ENCODE measurements at places on chromosomes 16 and 17.
A peak's percentile ranks its signal among the peaks of the same experiment; 100 is the strongest.

DNA sequence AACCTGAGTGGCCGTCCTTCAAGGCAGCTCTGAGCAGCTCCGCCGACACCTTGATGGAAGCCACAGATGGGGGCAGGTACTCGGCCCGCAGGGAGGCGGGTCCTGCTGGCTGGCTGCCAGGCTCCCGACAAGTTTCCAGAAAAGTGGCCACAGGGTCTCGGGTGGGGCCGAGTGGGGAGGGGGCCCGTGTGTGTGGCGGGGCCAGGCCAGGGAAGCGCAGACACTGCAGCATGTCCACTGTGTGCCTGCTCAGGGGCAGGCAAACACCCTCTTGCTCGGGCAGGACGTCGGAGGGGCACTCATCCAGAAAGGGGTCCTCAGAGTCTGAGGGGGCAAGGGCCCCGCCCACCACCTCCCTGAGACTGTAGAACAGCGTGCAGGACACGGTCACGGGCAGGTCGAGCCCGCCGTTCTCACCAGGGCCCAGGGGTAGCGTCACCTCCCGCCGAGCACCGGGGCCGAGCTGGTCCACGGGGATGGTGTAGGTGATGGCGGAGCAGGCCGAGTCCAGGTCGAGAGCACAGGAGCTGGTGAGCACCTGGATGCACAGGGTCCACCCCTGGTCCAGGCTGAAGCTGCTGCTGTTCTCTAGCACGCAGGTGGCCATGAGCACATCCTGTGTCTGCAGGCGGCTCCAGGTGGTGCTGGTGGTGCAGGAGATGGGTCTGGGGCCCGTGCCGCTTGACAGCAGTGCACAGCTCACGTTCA, 5.1 kb downstream of the FAAP100 start:
- no peak for DNase-seq

DNA sequence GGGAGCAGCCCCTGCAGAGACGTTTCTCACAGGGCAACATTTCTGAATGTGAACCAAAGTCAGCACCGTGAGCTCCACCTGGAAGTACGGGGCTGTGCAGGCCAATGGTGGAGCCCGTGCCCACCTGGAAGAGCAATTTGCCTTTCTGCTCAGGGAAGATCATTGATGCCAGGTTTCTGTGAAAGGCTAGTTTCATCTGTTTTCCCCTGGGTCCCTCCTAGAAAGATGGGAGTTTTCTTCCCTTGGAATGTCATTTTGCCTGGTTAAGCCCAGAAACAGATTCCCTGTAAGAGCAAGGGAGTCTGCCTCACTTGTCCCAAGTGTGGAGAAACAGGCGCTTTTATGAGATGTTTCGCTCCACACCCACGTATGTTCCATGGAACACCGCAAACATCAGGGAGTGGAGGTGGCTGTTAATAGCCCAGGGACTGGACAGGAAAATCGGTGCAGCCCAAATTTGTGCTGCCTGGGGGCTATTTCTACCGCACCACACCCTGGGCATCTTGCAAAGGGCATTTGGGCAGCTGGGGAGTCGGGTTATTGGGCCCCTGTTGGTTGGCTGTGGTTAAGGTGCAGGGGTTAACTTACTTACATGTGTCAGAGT, 2.6 kb downstream of the SLC6A4 start:
- no peak for DNase-seq

- DNase-seq: no peak
Measured at GRCh38 chr17:31654936-31655335, 204.1 kb downstream of the COPRS start.

DNA sequence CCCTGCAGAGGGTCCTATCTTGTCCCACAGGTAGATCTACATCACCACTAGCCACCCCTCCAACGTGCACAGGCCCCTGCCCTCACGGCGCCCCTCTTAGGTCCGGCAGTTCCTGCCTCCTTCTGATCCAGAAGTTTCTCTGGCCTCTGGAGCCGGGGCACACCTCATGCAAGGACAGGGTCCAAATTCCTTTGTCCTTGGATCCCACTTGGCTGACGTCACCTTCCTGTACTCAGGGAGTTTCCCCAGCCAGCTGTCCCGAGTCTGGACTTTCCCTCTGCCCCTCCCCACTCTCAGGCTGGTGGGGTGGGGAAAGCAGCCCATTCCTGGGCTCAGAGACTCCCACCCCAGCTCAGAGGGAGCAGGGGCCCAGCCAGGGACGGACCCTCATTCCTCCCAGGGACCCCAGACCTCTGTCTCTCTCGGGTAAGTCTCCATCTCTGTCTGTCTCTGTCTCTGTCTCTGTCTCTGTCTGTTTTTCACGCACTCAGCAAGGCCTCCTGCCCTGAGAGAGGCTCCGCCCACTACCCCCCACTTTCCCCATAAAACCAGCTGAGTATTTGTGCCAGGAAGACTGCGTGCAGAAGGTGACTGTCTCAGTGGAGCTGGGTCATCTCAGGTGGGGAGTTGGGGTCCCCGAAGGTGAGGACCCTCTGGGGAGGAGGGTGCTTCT, at the start of gene IL32:
TSS of gene IL32 (plus strand) at position 572 of the 673 bp plus-strand sequence. CDS start 172 bp downstream, outside the sequence.
- peak; percentile 77 for DNase-seq

- no peak for DNase-seq
Measured at GRCh38 chr16:64370112-64370511, 751.8 kb downstream of the CDH11 start.

DNA sequence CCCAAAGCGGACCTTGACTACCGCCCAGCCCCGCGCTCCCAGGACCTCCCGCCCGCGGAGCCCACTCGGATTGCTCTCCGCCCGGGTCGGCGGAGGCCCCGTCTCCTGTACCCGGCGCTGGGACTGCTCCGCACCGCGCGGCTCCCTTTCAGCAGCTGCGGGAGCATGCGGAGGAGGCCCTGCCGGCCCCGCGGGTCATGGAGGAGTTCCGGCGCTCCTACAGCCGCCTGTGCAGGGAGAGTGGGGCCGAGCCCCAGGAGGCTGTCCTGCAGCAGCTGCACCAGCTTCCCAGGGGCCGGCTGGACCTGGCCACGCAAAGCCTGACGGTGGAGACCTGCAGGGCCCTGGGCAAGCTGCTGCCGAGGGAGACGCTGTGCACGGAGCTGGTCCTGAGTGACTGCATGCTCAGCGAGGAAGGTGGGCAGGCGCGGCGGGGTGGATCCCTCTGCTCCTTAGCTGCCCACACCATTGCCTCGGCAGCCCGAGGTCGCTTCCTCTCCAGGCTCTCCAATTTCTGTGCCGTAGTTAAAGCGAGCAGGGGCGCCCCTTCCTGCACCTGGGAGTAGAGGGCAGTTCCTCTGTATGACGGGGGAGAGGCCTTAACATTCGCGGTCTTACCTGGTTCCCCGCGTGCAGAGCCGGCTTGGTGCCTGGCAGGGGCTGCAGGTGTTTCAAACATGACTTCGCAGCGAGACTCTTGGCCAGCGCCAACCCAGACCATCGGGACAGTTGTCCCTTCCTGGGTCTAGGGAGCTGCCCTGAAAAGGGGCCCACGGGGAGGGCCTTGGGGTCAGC, 539 bp downstream of the LRRC45 start:
- no peak for DNase-seq

DNA sequence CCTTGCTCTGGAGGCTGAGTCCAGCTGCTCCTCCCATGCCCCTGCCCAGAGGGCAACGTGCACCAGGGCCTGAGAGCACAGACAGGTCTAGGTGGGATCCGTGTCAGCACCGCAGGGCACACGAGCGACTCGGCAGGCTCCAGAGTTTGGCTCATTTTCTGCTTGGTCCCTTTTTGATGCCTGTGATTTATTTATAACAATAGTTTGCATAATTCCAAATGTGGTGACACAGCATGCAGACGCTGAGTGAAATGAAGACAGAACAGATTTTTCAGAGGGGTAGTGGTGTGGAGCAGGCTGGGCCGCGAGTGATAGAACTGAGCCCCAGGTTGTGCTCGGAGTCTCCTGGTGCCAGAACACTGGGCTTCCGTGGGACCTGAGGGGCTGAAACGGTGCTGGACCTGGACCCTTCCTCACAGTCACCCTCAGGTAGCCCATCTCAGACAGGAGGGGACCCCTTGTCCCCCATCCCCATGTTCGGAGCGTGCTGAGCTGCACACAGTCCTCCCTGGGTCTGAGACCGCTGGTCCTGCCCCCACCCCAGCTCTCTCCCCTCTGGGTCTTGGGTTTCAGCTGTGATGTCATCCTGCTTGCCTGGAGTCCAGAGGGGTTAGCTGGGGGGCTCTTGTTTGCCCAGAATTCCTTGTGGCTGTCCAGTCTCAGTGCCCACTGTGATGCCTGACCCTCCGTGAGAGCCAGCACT, 95.9 kb downstream of the METRNL start:
- no peak for DNase-seq

GRCh38 chr16:2962334-2963073, 1.6 kb upstream of the KREMEN2 start:
- DNase-seq: no peak

- DNase-seq: peak; percentile 42
Measured at GRCh38 chr17:48307814-48308411, 122.1 kb downstream of the SKAP1 start.

DNA sequence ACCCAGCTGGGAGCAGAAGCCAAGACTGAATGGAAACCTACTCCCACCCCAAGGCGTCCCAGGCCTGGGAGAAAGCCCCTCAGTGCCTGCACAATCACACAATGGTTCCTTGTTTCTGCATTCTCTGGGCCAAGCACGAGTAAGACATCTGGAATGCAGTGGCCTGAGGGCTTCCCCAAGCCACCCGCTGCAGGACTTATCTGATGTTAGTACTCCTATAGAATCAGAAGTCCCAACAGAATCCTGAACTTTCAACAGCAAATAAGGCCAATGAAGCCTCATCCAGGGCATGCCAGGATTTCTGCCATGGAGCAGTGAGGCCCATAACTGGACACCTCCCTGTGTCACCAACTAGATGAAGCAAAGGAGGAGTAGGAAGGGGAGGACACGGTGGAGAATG, 28.6 kb downstream of the MYO18A start:
- DNase-seq: no peak

DNA sequence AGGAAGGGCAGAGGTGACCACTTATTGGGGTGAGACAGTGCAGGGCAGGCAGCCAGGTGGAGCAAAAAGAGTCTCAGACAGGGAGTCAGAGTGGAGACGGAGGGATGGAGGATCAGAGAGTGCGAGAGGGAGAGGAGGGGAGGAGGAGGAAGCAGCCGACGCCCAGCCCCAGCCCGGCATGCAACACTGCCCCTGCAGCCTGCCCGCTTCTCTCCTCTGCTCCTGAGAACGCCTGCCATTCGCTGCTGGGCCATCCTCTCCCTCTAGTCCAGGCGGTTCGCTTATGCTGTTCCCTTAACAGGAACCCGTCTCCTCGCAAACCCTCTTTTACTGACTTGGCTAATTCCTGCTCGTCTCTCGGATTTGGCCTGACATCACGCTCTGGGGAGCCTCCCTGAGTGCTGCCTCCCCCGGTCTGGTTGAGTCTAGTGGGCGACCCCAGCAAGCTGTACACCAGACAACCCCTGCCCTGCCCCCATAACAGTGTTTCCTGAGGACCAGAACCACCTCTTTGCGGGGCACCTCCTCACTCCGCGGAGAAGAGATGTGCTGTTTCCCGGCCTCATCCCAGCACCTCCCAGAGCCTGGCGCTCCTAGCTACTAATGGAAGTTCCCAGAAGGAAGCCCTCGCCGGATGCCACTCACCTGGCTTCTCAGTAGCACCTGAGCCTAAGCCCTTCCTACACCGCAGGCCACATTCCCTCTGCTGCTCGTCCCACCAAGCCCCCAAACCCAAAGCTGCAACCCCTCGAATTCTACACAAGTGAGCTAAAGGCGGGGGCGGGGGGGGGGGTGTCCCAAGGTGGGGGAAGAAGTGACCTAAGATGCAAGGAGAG, 61.2 kb upstream of the CCL1 start:
- DNase-seq: no peak

DNA sequence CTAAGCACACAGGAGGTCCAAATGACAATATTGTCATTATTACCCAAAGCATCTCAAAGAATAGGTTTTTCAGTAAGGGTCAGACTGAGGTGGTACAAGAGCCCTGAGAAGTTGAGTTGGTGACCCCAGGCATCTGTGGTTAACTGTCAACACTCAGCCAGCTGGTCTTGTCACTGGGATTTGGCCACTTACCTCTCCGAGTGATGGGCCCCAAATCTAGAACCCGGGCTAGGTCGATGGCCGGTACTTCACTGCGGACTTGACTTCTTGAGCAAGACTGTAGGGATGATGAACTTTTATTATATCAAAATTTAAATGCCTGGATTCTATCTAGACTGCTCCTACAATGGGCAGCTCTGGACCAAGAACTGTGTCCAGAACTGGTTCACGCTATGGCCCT, 11.5 kb downstream of the GP2 start:
- no peak for DNase-seq

- no peak for DNase-seq
Measured at GRCh38 chr16:12744860-12745259, 58.8 kb downstream of the CPPED1 start.

- DNase-seq: no peak
Measured at GRCh38 chr16:57679016-57679415, 10.9 kb downstream of the ADGRG3 start.

- no peak for DNase-seq
Measured at GRCh38 chr16:83335076-83335475, 472.7 kb upstream of the HSBP1 start.

- no peak for DNase-seq
Measured at GRCh38 chr16:89173174-89173921, 1.8 kb downstream of the CDH15 start.

DNA sequence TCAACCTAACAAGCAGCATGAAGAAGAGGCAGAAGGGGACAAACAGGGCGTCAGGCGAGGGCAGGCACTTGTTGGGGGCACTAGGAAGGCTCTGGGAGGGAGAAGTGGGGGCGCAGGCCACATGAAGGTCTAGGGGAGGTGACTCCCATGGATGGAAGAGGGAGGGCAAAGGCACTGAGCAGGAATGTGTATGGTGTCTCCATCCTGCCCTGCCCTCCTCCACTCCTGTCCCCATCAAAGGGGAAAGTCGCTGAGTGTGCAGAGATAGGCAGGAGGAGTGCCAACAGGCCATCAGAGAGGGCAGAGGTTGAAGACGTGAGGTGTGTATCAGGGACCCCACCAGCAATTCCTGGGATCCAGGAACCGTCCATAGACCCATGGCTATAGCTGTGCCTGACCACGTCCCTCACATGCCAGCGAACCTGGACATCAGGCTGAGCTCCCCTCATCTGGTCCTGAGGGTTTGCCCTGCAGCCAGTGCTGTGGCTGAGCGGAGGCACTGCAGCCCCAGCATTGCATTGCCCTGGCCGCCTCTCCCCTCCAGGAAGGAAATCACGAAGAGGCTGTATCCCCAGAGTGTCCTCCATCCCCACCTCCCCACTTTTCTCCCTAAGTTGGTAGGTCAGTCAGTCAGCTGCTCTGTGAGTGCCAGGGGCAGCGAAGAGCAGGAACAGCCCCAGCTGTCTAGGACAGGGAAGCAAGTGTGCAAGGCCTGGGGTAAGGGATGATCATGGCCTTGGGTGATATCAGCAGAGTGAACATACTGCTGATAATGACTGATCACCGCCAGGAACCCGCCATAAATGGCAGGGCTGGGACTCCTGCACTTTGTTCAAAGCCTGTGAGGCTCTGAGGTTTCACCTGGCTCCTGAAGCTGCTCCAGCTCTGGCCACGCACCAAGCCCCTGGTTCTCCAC, 6.2 kb upstream of the CYB561 start:
- no peak for DNase-seq
